Renal cortical epithelial cell (primary cell): ENCODE measurements at places on chromosomes 7 and 10.

DNA sequence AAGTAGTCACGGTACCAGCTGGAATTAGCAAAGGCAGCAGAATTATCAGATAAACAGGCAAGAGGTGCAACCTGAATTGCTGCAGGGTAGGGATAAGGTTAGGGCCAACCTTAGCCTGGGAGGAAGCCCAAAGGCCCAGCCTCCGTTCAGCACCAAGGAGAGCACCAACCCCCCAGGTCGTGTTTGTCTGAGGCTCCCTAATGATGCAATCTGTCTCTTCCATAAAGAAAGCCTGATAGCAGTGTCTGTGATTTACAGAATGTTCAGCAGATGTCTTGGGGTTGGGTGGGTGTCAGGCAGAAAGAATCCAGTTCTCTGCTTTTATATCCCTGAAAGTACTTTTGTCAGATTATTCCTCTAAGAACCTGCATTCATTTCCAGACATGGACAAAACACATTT, 328.4 kb upstream of the AOAH start:
- peak; percentile 29 for DNase-seq

- DNase-seq, result no peak
These were observed 68.6 kb upstream of the SEM1 start for GRCh38 chr7:96778263-96778662.

GRCh38 chr10:103574097-103575061, 80.9 kb downstream of the NEURL1 start:
- DNase-seq, result no peak

GRCh38 chr10:27558612-27559020, 54.5 kb downstream of the RAB18 start:
- peak; percentile 58 for DNase-seq

DNA sequence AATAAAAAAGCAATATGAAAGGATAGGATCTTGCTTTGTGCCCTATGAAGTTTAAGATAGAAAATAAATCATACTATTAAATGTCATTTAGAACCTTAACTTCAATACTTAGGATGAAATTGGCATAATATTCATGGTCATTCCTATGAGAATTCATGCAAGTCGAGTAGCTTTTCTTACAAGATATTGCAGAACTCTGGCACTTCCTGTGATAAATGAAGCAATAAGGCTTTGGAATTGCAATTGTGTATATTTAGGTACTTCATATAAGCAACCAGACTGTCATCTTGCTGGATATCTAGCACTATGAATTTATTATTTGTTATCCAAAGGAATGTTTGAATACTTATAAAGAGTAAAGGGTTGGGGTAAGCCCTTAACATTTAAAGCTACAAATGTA, 116.5 kb downstream of the ZNF438 start:
- no peak for DNase-seq

DNA sequence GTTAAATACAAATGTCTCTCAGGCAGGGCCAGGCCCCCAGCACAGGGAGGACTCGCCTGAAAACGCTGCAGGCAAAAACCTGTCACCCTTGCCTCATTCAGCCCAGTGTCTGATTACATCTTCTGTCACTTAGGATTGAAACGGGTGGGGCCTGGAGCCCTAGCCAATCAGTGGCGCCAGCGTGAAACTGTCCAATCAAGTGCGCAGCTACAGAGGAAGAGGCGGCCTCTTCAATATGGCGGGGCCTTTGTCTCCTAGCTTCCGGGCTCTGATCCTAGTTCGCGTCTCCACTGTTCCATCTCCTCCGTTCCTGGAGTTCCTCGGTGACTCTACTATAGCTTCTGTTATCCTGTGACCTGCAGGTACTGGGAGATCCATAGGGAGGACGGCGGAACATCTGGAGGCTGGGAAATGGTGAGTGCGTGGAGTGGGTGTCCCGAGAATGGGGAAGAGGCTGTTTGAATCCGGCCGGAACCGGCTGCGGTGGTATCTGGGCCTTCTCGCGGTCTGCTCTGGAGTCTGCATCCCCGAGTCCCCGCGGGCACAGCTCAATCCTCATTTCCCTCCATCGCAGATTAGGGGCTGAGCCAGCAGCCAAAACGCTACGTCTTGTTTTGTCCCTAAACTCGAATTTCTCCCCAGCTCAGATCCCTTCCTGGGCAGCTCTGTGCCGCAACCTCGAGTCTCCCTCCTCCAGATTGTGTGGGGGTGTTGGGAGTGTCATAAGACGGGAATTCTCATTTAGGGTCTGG, at the start of gene ZNF736:
TSS of gene ZNF736 (plus strand) at position 222 of the 752 bp plus-strand sequence. CDS start at position 412, 190 bp downstream.
- DNase-seq, result peak; percentile 90

DNA sequence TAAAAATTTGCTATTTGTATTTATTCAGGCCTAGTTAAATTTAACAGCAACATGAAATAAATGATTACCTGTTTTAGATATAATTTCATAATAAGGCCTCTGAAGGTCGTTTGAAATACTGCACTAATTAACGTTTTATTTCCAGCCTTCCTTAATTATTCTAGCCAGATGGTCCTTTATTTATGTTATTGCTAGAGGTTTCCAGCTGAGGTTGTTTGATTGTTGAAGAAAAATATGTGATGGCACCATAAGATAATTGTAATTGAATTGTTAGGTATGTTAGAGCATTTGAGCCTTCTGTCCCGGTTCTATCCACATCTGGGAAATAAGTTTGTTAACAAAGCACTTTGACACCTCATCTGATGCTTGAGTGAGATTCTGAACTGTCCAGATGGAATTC, 556.1 kb downstream of the ATRNL1 start:
- no peak for DNase-seq

DNA sequence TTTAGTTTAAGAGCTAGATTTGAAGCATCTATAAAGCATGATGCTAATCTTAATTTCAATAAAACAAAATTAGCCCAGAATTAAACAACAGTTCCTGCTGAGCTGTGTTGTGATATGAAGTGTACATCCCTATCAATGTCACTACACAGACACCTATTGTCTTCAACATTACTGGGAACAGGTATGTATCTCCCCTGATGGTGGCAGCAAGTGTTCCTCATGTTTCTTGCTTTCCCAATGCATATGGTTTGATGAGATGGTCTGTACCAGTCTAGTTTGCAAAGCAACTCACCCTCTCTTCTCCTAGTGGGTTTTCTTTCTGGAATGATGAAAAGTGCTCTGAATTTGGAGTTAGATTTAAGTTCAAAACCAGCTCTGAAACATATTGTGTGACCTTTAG, 38.1 kb downstream of the TSPAN12 start:
- DNase-seq, result no peak

DNA sequence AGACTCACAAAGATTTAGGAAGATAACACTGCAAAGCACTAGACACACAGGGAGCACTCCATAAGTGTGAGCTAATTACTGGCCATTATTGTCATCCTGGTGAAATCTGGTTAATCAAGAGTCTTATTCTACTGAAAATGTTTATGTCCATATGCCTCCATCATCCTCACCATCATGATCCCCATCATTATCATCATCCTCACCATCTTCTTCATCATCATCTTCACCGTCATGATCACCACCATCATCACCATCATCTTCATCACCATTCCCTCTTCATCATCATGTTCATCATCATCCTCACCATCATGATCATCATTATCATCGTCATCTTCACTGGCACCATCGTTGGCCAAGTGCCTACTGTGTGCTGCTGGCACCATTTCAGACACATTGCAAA, 76.3 kb upstream of the CARD11 start:
- DNase-seq, result no peak

GRCh38 chr7:128373606-128374005, 12.1 kb upstream of the PRRT4 start:
- DNase-seq, result no peak

DNA sequence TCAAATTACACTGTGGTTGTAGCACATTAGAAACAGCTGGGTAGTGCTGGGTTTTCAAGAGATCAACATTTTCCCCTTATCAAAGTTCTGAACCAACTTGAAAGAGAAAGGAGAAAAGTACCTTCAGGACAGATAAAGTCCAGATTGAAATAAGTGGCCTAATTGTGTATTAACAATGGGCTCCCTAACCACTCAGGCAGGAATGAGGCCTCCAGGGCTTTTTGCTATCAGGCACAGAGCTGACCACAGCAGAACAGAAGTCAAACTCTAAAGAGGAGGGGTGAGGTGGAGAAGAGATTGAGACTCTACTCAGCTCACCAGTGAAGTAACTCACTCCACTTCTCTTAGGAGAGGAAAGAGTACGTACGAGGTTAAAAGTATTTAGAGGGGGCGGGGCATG, 394.1 kb upstream of the PHF14 start:
- DNase-seq, result no peak

GRCh38 chr7:2092279-2092678, 140.5 kb downstream of the MAD1L1 start:
- no peak for DNase-seq

DNA sequence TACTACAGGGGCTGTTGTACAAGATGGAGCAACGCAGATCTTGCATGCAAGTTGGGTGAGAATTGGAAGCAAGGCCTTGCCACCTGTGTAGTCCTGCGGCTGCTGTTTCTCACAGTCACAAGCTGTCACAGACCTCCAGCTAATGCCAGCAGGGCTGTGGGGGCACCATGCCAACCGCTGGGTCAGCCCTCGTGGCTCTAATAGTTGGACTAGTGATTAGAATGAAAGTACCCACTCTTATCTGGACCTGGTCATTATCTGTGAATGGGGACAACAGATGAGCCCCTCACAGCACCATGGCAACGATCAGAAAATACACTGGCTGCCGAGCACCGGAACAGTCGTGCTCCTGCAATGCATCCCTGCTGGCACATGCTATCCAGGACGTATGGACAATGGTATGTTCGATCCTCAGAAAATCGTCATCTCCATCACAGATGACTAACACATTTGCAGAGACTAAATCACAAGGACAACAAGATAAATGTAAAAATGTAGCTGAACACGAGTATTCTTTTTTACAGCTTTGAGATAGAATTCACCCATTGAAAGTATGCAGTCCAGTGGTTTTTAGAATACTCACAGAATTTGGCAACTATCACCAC, 80.4 kb upstream of the CALN1 start:
- DNase-seq, result no peak

DNA sequence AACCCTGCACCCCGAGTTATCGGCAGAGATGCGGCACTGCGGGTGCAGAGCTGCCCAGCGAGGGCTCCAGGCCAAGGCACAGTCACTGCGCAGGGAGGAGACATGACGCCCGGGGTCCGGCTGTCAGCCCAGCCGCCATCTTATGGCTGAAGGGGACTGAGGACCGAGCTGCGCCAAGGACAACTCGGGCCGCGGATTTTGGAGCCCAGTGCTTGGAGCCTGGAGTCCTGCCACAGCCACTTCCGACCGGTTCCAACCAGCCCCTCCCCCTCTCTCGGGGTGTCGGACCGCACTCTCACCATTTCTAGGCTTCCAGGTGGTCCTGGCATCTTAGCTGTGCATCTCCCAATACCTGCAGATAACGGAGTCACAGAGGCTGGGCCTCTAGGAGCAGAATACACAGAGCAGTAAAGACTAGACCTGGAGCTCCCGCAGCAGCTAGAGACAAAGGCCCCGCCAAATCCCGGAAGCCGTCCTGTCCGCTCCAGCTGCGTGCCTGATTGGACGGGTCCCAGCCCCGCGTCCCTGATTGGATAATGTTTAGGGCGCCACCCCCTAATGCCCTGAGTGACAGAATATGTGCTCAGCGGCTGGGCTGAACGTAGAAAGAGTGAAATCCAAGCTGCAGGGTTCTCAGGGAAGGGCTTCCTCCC, at the start of gene ZNF680:
TSS of gene ZNF680 (minus strand) at position 446 of the 653 bp plus-strand sequence. CDS start at position 329, 117 bp downstream.
- DNase-seq, result peak; percentile 89

- DNase-seq, result no peak
These were observed 114.2 kb downstream of the C10orf105 start for GRCh38 chr10:71605263-71605962.
